Keratinocyte (primary cell): ENCODE measurements at places on chromosomes 4 and X. TPM values are rescaled to one million over a fixed set of nuclear protein-coding genes. Genes with fewer than 3 reads are reported as not detected.
A peak's percentile ranks its signal among the peaks of the same experiment; 100 is the strongest.

DNA sequence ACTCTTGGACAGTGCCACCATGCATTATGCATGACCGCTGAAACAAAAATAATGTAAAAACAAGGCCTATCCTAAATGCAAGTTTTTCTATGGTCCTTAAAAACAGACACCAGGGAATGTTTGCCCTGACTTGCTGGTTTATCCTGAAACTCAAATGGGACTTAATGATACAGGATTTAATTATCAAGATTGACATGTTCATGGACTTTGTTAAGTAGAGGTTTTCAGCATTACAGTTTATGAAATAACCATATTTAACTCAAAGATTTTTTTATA lies 1.3 kb downstream of the NFKB1 start:
- H3K27me3 ChIP-seq = no peaks in the 10 kb centered on the region
- H3K36me3 ChIP-seq = no peaks in the 10 kb centered on the region
- peaks cover 19% of the 10 kb centered on the region for H3K4me1 ChIP-seq
- peak overlapping the region; percentile 92 for H3K4me3 ChIP-seq

- no peak overlapping the region for H3K4me3 ChIP-seq
- H3K36me3 ChIP-seq = no peaks in the 10 kb centered on the region
- H3K27me3 ChIP-seq = no peaks in the 10 kb centered on the region
- no peak overlapping the region for H3K27ac ChIP-seq
These were observed 180.7 kb upstream of the IL15 start for GRCh38 chr4:141455651-141456050.

Gene ADGRG4
- polyA plus RNA-seq = not detected in 3 replicates

- no peak for DNase-seq
- H3K4me3 ChIP-seq = no peak overlapping the region
- H3K36me3 ChIP-seq = no peaks in the 10 kb centered on the region
- no peak overlapping the region for H3K27ac ChIP-seq
These were observed 36.6 kb upstream of the GRPEL1 start for GRCh38 chr4:7104366-7105031.

DNA sequence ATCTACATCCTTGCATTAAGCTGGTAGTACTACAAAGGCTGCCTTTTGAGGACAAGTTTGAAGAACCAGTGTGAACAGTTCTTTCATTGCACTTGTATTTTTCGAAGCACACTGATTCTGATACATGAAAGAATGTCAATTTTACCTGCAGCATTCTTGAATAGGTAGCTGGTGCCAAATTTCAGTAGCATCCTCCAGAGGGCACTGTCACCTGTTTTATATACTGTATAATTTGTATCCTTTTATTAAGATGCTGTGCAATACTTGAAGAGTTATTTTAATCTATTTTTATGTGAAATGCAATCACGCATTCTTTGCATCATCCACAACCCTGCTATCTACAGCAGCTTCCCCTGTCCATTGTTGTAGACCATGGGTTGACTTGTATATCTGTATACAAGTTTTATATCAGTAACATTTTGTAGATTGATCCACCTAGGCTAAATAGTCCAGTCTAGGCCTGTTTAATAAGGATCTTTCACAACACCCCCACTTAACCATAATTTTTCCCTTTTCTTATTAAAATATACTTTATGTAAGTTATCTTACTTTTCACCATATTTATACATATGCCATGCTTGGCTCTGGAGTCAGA lies 325.7 kb downstream of the PCDH7 start:
- H3K27ac ChIP-seq = no peak overlapping the region
- no peaks in the 10 kb centered on the region for H3K27me3 ChIP-seq
- no peak overlapping the region for H3K4me3 ChIP-seq
- no peaks in the 10 kb centered on the region for H3K36me3 ChIP-seq
- no peaks in the 10 kb centered on the region for H3K4me1 ChIP-seq
- no peak for DNase-seq
